ENCODE measurements at places on chromosomes 16 and 17.
A peak's percentile ranks its signal among the peaks of the same experiment; 100 is the strongest.

- no peaks in the 10 kb centered on the region for H3K27me3 ChIP-seq
- no peak overlapping the region for H3K27ac ChIP-seq
- no peak for DNase-seq
Observed at GRCh38 chr17:17750881-17751280, 69.6 kb downstream of the RAI1 start.

GRCh38 chr17:41496803-41497484 is 7.2 kb upstream of the KRT36 start:
- H3K27me3 ChIP-seq = no peaks in the 10 kb centered on the region
- peak; percentile 73 for DNase-seq
- H3K36me3 ChIP-seq = no peaks in the 10 kb centered on the region

DNA sequence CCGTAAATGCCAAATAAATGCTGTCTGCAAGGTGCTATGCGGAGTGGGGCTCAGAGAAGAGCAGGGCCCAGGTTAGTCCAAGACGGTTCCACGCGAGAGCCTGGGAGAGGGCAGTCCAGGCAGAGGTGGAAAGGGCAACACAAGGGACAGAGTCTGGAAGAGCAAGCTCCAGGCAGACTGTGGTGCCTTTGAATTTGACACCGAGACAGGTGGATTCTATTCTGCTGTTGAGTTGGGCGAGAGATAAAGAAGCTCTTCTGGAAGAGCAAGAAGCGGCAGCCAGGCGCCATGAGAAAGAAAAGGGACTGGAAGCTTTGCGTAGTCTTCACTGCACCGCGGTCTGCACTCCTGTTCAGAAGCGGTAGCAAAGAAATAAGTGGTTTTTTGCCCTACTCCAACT is 55.6 kb downstream of the CYTH1 start:
- no peak overlapping the region for H3K4me3 ChIP-seq
- no peaks in the 10 kb centered on the region for H3K27me3 ChIP-seq
- no peak overlapping the region for H3K27ac ChIP-seq
- H3K4me1 ChIP-seq = peaks cover 11% of the 10 kb centered on the region
- H3K36me3 ChIP-seq = no peaks in the 10 kb centered on the region

GRCh38 chr17:19719355-19720209 is 3.2 kb upstream of the SLC47A2 start:
- H3K36me3 ChIP-seq = no peaks in the 10 kb centered on the region
- DNase-seq = no peak
- no peak overlapping the region for H3K4me3 ChIP-seq

DNA sequence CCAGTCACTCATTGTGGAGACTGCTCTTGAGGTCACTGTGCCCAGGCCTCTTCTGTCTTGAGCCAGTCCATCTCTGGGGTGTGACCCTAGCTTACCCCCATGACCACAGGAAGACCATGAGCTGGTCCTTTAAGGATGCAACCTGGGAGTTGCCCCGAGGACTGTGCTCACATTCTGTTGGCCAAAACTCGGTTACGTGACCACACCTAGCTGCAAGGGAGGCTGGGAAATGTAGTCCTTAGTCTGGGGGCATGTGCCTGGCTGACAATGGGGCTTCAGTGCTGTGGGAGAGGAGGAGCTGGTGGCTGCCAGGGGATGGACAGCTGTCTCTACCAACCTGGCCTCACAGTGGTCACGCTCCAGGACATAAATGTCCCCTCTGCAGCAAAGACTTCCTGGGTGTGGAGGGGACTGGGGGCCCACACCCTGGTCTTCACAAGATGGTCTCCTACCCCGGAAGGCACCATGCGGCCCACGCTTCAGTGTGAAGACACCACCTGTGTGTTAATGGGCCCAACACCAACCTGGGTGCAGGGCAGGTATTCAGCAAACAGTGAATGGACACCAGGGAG is 55.4 kb downstream of the JPH3 start:
- no peaks in the 10 kb centered on the region for H3K36me3 ChIP-seq
- H3K27ac ChIP-seq = no peak overlapping the region
- H3K27me3 ChIP-seq = peaks cover 14% of the 10 kb centered on the region
- DNase-seq = no peak
- H3K4me3 ChIP-seq = no peak overlapping the region
- H3K4me1 ChIP-seq = no peaks in the 10 kb centered on the region

DNA sequence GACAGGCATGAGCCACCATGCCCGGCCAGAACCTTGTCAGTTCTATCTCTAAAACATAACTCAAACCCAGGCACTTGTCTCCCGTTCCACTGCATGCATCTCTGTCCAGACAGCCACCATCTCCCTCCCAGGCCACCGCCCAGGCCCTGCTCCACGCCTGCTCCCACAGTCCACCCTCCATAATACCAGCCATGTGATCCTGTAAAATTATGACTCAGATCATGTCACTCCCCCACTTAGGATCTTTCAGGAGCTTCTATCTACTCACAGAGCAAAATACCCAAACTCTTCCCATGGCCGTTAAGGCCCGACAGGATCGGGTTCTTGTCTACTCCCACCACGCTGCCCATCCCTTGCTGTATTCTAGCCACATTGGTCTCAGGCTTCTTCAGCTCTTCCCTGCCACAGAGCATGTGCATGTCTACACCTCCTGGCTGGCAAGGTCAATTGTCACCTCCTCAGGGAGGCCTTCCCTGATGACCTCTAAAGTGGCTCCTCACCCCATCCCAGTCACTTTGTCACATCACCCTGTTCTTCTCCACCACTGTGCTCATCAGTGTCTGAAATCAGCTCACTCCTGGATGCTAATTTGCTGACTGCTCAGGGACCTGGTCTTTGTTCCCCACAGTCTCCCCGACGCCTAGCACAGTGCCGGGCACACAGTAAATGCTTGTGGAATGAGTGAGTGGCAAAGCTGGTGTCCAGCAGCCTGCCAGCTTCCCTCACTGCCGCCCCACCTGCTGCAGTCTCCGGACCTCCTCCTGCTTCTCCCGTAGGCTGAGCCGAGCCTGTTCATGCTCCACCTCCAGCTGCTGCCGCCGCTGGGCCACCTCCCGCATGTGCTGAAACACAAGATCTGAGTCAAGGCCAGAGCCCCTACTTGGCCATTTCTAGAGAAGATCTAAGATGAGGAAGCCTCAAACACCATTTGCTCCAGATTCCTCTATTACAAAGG is 6.7 kb downstream of the TSPOAP1 start:
- no peak overlapping the region for H3K27ac ChIP-seq
- DNase-seq = no peak
- H3K27me3 ChIP-seq = peaks cover 10% of the 10 kb centered on the region
- H3K4me3 ChIP-seq = no peak overlapping the region
- peaks cover 11% of the 10 kb centered on the region for H3K4me1 ChIP-seq

- peaks cover 29% of the 10 kb centered on the region for H3K4me1 ChIP-seq
- H3K27ac ChIP-seq = no peak overlapping the region
- DNase-seq = no peak
- H3K36me3 ChIP-seq = no peaks in the 10 kb centered on the region
Observed at GRCh38 chr17:64686705-64687104, 24.6 kb upstream of the SMURF2 start.

GRCh38 chr16:88747588-88748301 is 37.3 kb downstream of the PIEZO1 start:
- no peaks in the 10 kb centered on the region for H3K27me3 ChIP-seq
- no peak for DNase-seq
- H3K4me3 ChIP-seq = no peak overlapping the region
- H3K4me1 ChIP-seq = no peaks in the 10 kb centered on the region
- H3K36me3 ChIP-seq = peaks cover 5% of the 10 kb centered on the region
- no peak overlapping the region for H3K27ac ChIP-seq

- no peaks in the 10 kb centered on the region for H3K4me1 ChIP-seq
- no peak overlapping the region for H3K4me3 ChIP-seq
- no peaks in the 10 kb centered on the region for H3K27me3 ChIP-seq
- no peaks in the 10 kb centered on the region for H3K36me3 ChIP-seq
- H3K27ac ChIP-seq = no peak overlapping the region
- no peak for DNase-seq
Observed at GRCh38 chr17:71109697-71110096, 940.4 kb downstream of the KCNJ2 start.

DNA sequence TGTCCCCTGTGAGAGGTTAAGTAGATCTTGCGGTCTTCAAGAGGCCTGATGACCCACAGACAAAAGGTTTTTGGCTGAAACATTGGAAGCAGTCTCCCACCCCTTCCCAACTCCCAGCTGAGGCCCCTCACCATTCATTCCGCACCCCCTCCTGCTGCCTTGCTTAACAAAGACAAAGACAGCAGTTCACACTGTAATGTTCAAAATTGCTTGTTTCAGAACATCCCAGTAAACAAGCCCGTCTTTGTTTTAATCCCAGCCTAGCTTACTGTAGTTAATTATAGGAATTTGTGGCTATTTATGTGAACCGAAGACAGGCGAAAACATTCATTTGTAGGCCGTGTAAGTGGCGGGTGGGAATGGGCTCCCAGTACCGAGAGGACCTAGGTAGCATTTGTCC is 55.7 kb downstream of the IRX5 start:
- H3K27me3 ChIP-seq = peaks cover 6% of the 10 kb centered on the region
- H3K27ac ChIP-seq = no peak overlapping the region
- no peak overlapping the region for H3K4me3 ChIP-seq

DNA sequence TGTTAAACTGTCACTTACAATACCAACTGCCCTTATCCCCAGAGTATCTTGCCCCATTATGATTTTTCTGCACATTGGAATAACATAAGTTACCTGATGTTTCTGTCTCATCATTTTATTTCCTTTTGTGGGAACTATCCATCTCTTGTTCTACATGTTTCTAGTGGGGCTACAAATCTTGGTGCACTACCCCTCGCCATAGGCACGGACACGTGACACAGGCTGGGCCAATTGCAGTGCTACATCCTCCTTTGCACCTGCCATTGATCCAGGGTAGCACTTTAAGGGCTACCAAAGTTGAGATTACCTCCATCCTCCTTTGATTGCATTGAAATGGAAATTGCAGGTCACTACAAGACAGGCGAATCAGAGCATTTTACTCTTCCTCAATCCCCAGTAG is 14.2 kb upstream of the SYT17 start:
- no peaks in the 10 kb centered on the region for H3K36me3 ChIP-seq
- no peak for DNase-seq
- H3K27ac ChIP-seq = no peak overlapping the region
- no peaks in the 10 kb centered on the region for H3K4me1 ChIP-seq
- H3K4me3 ChIP-seq = no peak overlapping the region

DNA sequence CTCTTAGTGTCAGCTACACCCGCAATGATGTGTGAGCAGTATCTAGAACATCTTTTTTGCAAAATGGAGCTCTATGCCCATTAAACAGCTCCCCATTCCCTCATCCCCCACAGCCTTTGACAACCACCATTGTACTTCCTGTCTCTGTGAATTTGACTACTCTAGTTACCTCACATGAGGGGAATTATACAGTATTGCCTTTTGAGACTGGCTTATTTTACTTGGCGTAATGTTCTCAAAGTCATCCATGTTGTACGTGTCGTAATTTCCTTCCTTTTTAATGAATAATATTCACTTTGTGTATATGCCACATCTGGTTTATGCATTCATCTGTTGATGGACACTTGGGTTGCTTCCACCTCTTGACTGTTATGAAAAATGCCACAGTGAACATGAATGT is 23.2 kb upstream of the CCL22 start:
- peaks cover 7% of the 10 kb centered on the region for H3K4me1 ChIP-seq
- H3K27ac ChIP-seq = no peak overlapping the region
- no peak for DNase-seq
- no peak overlapping the region for H3K4me3 ChIP-seq
- H3K27me3 ChIP-seq = peaks cover 5% of the 10 kb centered on the region
- H3K36me3 ChIP-seq = no peaks in the 10 kb centered on the region

DNA sequence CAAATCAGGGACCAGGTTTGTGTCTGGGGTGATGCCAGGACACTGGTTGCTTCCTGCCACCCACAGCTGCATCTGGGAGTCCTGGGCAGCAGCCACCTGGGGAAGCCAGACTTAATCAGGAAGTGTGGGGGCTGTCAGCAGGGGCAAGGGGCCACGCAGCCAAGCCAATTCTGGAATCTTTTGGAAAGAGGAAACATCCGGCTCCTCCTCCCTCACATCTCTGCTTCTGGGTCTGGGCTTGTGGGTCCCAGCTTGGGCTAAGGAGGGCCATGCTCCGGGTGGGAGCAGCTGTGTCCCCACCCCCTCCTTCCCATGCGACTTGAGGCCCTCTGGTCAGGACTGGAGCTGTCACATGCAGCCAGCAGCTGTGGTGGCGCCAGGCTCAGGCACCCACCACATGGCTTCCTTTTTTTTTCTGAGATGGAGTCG is 37.0 kb upstream of the CCDC182 start:
- H3K27ac ChIP-seq = no peak overlapping the region
- peaks cover 6% of the 10 kb centered on the region for H3K4me1 ChIP-seq
- no peaks in the 10 kb centered on the region for H3K36me3 ChIP-seq
- DNase-seq = no peak
- peaks cover 19% of the 10 kb centered on the region for H3K27me3 ChIP-seq

GRCh38 chr16:3295783-3296182 is 9.4 kb downstream of the TIGD7 start:
- DNase-seq = no peak
- H3K27me3 ChIP-seq = no peaks in the 10 kb centered on the region
- H3K4me1 ChIP-seq = no peaks in the 10 kb centered on the region
- peaks cover 23% of the 10 kb centered on the region for H3K36me3 ChIP-seq
- H3K27ac ChIP-seq = no peak overlapping the region

- peaks cover 8% of the 10 kb centered on the region for H3K4me1 ChIP-seq
- H3K4me3 ChIP-seq = no peak overlapping the region
- no peak overlapping the region for H3K27ac ChIP-seq
Observed at GRCh38 chr17:72349491-72349995, 228.7 kb downstream of the SOX9 start.

GRCh38 chr16:80693553-80693952 is 110.8 kb downstream of the CDYL2 start:
- H3K36me3 ChIP-seq = no peaks in the 10 kb centered on the region
- no peaks in the 10 kb centered on the region for H3K4me1 ChIP-seq
- DNase-seq = peak; percentile 71
- no peaks in the 10 kb centered on the region for H3K27me3 ChIP-seq
- no peak overlapping the region for H3K27ac ChIP-seq
- no peak overlapping the region for H3K4me3 ChIP-seq

GRCh38 chr17:15038656-15039055 is 226.5 kb downstream of the PMP22 start:
- H3K27ac ChIP-seq = no peak overlapping the region
- DNase-seq = no peak
- no peaks in the 10 kb centered on the region for H3K27me3 ChIP-seq
- H3K4me3 ChIP-seq = no peak overlapping the region

DNA sequence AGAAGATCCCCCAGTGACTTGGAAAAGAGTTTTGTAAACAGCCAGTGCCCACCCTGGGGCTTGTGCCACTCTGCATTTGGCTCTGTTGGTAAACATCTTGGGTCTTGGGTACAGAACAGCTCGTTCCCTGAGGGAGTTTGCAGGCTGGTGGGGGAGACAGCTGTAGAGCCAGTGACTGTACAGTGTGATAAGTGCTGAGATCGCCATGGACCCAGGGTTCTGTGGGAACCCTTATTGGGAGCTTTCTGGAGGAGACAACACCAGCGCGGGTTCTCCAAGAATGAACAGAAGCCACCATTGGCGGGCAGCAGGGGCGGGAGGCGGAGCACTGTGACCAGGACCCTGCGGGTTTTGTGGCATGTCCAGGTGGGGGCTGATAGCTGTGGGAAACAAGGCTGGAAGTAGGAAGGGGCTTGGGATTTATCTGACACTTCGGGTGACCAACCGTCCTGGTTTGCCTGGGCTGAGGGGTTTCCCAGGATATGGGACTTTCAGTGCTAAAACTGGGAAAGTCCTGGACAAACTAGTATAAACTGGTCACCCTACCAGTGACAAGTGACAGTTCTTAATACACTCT is 2.9 kb downstream of the CLEC16A start:
- no peaks in the 10 kb centered on the region for H3K36me3 ChIP-seq
- no peak overlapping the region for H3K4me3 ChIP-seq
- no peak for DNase-seq
- peaks cover 38% of the 10 kb centered on the region for H3K4me1 ChIP-seq
- H3K27ac ChIP-seq = no peak overlapping the region

GRCh38 chr17:42751628-42752027 is 6.8 kb upstream of the EZH1 start:
- DNase-seq = no peak
- no peak overlapping the region for H3K27ac ChIP-seq
- H3K36me3 ChIP-seq = no peaks in the 10 kb centered on the region
- no peak overlapping the region for H3K4me3 ChIP-seq
- peaks cover 9% of the 10 kb centered on the region for H3K27me3 ChIP-seq
- H3K4me1 ChIP-seq = no peaks in the 10 kb centered on the region

All from astrocyte (in vitro differentiated cells and primary cell).